Activated T-helper 17 cell treated with anti-CD3 and anti-CD28 coated beads, Interleukin-2, amount 50 U/mL, for 72 hours (primary cell): ENCODE measurements at places on chromosomes 11 and 22. TPM values are rescaled to one million over a fixed set of nuclear protein-coding genes. Genes with fewer than 3 reads are reported as not detected.

DNA sequence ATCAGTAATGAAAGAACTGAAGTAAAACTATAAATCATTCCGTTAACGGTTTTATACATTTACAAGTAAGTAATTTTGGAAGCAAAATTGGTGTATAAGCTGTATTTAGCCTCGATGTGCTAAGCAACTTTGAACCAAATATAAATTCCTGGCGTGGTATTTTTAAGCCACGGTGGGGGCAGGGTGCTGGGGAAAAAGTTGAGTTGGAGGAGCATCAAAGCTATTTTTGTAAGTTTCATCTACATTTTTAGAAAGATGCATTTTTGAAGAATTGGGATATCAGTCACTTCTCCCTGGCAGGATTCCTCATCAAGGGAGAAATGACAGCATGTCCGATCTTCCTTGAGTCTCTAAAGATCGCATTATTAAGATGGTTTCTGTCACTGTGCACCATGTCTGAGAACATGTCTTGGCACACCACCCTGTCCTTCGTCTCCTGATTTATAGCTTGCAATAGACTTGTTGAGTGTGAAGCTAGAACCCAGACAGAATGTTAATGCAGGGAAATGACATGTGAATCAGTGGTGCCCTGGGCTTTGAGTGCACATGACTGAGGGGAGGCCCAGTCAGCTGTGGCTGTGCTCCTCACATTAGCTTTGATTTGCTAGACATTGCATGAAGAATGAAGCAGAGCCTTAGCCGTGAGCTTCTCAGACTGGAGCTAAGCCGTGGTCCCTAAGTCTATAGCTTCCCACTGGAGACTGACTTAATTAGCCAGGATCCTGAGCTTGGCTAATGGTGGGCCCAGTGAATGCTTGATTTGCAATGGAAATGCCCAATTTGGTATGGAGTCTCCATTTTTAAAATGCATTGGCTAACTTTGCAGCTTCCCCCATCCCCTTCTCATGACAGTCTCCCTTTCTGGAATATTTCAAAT is 127.0 kb downstream of the COMMD9 start:
- no peak for ATAC-seq

GRCh38 chr22:32531228-32531627 is 56.6 kb downstream of the FBXO7 start:
- no peak for ATAC-seq

SLC22A6 gene
- total RNA-seq = not detected

GLYAT gene
- total RNA-seq = 0.13 TPM

DNA sequence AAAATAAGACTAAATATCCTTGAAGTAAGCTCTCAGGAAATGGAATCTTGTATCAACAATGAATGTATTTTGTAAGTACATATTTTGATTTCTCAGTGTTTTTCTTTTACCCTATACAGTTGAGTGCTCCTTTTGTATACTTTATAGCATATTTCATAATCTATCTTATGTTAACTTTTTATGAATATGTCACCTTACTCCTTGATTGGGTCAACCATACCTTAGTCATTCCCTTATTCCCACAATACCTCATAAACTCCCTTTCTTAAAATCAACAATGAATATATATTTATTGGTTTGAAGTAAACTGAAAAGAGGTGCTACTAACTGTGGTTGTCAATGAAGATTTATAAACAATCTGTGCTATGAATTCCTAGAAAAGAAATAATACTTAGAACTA is 686.2 kb downstream of the METTL15 start:
- ATAC-seq = no peak

TENM4 gene
- total RNA-seq = not detected

DNA sequence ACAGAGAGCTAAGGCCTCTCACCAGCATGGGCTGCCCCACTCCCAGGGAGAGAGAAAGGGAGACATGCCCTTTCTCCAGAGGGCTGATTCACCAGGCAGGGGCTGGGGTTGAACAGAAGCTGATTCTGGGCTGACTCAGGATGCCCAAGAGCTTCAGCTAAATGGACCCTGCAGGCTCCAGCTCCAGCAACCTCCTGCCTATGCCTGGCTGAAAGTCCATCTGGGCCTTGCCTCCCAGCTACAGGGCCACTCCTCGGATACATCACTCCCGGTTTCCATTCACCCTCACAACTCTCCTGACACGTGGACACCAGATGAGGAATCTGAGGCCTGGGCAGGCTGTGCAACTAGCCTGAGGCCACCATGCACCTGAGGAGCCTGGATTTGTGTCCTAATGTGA is 215.5 kb downstream of the BUD13 start:
- ATAC-seq = no peak
